C1 segment of cervical spinal cord (tissue), 14 donors: ENCODE measurements at places on chromosomes 12 and 14.

DNA sequence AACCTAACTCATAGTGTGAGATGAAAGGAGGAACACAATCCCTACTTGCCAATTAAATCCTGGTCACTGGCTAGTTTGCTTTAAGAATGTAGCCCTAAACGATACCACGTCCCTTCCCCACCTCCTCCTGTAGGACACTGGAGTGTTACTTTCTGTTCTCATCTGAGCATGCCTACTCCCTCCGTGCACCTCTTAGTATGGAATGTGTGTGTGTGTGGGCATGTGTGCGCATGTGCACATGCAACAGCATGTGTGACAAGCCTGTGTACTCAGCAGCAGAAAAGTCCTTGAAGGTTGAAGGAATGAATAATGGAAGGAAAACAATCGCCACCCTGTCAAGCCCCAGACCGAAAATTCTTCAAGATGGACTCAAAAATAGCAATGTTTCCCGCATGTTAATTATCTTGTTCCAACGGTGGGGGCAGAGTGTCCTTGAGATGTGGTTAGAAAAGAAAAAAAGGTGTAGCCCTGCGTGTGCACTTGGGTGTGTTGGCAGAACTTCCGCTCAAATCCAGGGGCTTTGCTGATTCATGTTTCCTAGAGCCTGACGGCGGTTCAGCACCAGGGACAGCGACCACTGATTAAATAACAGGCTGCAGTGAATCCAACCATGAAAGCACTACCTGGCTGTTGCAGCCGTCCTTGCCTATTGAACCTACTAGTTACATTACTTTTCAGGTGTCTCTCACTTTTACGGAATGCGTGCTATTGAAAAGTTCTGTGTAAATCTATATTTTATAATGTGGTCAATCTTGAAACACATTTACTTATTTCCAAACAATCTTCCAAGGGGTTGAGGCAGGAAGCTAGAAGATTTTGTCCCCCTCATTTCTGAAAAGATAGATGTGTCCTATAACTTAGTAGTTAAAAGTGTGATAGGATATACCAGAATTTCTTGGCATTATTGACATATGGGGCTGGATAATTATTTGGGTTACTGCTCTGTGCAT, 79.8 kb downstream of the SRRM4 start:
- DNase-seq: no peak

DNA sequence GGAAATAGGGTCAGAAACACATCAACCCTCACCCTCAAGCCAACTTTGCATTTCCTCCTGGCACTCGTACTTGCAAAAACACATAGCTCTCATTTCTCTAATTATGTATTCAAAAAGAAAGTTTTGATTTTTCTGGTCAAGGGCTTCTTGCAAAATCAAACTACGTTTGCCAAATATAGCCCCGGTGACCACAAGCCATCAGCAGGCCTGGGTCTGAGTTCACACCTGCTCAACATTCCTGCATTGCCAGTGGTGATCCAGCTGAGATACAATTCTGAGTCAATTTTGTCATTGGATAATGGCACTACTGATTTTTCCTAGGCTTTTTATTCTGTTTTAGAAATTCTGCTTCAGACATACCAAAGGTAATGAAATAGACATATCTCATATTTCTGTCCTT, 10.7 kb upstream of the BHLHE41 start:
- DNase-seq: no peak

GRCh38 chr12:113236539-113237399, 15.5 kb downstream of the TPCN1 start:
- no peak for DNase-seq

DNA sequence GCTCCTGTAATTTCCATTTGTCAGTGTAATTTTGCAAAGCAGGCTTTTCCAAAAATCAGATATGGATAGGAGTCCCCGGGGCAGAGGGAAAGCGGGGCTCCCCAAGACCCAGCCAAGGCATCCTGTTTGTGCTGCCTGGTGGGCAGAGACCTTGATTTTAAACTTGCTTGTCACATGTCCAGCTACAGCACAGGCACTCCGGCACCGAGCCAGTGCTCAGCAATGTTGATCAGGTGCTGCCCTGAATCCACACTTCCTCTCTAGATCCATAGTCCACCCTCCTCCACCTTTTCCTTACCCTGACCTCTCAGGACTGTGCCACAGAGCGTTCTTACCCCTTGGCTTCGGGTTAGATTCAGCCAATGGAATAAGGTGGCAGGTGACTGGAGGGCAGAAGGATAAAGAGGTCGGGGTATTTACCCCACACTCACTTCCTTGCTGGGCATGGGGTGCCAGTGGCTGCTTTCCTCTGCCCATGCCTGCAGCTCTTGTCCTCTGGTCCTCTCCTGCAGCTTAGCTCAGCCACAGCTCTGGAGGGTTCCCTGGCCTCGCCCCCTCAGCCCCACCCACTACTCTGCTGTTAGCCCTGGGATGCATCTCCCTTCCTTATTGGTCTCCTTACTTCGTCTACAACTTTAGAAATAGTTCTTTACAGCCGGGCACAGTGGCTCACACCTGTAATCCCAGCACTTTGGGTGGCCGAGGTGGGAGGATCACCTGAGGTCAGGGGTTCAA, 80.1 kb downstream of the IRF2BPL start:
- no peak for DNase-seq

DNA sequence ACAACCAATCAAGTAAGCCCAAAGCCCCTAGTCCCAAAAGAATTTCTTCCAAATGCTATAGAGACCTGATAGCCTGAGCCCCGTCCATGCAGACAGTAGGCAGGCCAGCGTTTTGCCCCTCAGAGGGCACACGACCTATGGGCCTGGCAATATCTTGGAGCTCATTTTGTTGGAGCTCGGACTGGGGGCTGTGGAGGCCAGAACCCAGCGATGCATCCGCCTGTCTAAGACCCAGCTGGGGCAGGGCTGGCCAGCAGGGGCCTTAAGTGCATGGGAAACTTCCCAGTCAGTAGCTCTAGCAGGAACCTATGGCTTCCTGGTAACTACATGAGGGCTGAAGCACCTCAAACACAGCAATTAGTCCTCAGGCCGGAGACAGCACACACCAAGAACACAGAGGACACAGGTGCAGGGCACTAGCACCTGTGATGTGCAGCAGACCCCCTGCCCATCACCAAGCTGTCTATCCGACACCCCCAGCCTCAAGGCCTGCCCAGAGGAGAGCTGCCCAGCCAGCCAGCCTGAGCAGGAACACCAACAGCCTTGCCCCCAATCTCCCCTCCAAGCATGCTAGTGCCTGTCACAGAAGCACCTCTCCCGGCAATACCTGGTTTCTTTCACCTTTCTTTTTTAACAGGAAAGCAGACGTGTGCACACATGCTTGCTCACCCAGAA, 50.8 kb downstream of the ARL6IP4 start:
- no peak for DNase-seq

- DNase-seq: no peak
Observed at GRCh38 chr12:90543374-90543773, 411.6 kb downstream of the CCER1 start.

- DNase-seq: no peak
Observed at GRCh38 chr12:49846032-49846431, 3.1 kb upstream of the BCDIN3D start.

DNA sequence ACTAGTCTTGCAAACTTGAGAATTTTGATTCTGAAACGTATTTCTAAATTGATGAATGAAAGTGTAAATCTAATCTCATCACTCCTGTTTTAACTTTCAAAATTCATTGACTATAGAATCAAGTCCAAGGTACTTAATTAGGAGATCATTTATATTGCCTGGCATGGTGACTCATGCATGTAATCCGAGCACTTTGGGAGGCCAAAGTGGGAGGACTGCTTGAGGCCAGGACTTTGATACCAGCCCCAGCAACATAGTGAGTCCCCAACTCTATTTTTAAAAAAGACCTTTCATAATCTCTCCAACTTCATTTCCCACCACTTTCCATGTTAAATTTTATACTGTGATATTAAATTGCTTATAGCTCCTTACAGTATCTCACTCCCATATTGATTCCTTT, 3.0 kb upstream of the MIPOL1 start:
- DNase-seq: no peak
